ENCODE measurements at places on chromosomes 7 and 10. TPM values are rescaled to one million over a fixed set of nuclear protein-coding genes. Genes with fewer than 3 reads are reported as not detected.

PAX4 gene
- total RNA-seq, result not detected

SLC13A1 gene
- not detected for total RNA-seq

CCL26 gene
- not detected for total RNA-seq

ANXA8L1 gene
- not detected for total RNA-seq

CFAP70 gene
- 0.86 TPM for total RNA-seq

COPS6 gene
- 93.7 TPM for total RNA-seq

AQP1 gene
- total RNA-seq, result 6.7 TPM

CALHM2 gene
- total RNA-seq, result 2.1 TPM

RASSF4 gene
- 11.8 TPM for total RNA-seq

ADAM12 gene
- total RNA-seq, result 45.6 TPM

HMX2 gene
- not detected for total RNA-seq

TLX1 gene
- total RNA-seq, result not detected

TMEM178B gene
- 0.99 TPM for total RNA-seq

Measured in osteocyte (in vitro differentiated cells).